ENCODE measurements at places on chromosomes 1 and 21. TPM values are rescaled to one million over a fixed set of nuclear protein-coding genes. Genes with fewer than 3 reads are reported as not detected.

The TFAP2E gene
- 13.0 TPM for total RNA-seq

The AGMAT gene
- total RNA-seq = 3.8 TPM

The GORAB gene
- total RNA-seq = 11.3 TPM

The GPR25 gene
- total RNA-seq = 0.87 TPM

The HORMAD1 gene
- total RNA-seq = 1.7 TPM

Data from dorsolateral prefrontal cortex (tissue), 122 donors.